ENCODE measurements at places on chromosomes 6 and 20.

DNA sequence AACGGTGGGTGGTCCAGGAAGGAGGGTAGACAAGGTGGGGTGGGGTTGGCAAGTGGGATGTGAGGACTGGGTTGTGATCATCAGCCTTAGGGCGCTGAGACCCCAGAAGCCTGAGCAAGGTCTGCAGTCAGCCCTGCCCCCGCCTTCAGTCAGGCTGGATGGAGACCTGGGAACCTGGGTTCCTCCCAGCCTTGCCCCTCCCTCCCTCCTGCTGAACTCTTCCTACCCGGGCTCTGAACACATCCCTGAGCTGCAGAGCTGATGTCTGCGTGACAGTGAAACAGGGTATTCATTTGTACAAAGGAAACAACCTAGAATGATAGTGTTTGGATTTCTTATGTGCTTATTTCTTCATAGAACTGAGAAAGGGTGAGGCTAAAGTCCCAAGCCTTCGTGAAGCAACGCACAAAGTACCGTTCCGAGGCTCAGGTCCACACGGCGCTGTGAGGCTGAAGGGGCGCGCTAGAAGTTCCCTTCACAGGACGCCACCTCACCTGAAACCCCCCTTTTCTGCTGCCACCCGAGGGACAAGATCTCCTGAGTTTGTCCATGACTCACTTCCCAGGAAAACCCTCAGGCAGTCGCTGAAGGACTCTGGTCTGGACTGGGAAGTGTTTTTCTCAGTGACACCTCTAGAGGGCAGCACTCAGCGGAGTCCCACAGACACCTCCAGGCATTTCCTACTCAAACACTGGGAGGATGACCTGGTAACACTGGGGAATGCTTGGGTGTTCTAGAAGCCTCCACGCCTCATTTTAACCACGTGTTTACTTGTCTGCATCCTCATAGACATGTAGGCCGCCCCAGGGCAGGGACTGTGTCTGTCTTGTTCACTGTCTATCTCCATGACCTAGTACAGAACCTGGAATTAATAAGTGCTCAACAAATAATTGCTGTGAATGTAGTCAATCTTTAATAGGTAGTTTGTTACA is 1.2 kb downstream of the GSTA5 start:
- DNase-seq = no peak

GRCh38 chr20:29298759-29299613 is 1958.5 kb upstream of the DEFB115 start:
- no peak for DNase-seq

DNA sequence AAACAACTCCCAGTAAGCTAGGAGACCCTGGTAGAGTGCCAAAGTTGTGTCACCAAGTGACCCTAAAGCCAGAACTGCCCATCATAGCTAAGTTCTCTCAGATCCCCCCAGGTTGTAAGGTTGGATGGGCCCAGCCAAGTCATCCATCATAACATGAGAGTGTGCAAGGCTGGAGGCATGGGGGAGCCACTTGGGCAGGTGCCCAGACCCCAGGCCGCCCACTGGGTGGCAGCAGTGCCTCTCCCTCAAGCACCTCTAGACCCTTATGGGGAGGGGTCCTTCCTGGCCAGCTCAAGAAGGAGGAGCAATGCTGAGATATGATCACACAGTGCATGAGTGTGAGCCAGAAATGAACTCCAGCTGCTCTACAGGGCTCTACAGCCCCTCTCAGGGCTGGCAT is 154.5 kb downstream of the MYLK4 start:
- DNase-seq = no peak

DNA sequence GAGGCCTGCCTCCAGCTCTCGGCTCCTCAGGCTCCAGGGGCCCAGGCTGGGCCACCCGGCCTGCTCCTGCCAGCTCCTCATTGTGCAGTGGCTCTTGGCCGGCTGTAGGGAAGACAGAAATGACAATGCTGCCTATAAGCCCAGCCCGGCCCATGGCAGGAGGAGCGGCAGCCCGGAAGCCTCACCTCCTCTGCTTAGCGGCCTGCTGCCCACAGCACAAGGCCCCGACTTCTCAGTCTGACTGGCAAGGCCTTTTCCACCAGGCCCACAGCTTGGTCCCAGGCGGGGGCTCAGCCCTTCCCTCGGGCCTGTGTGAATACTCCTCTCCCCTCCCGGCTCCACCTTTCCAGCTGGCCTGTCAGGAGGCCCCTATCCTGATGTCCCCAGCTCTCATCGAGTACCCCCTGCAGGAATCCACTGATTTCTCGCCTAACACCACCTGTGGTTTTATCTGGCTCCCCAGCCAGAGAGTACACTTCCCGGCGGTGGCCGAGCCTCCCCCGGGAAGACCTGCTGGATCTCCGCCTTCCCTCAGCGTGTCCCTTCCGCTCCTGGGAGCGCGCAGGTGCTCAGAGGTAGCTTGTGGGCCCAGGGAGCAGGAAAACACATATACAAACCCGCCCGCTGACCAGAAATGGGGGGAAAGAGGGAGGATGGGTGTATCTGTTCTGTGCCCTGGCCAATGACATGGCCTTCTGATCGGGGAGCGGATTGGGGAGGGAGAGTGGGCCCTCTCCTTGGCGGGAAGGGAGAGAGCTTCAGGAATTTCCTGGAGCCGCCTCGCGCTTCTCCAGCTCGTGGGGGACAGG is 963 bp downstream of the DDRGK1 start:
- DNase-seq = no peak

DNA sequence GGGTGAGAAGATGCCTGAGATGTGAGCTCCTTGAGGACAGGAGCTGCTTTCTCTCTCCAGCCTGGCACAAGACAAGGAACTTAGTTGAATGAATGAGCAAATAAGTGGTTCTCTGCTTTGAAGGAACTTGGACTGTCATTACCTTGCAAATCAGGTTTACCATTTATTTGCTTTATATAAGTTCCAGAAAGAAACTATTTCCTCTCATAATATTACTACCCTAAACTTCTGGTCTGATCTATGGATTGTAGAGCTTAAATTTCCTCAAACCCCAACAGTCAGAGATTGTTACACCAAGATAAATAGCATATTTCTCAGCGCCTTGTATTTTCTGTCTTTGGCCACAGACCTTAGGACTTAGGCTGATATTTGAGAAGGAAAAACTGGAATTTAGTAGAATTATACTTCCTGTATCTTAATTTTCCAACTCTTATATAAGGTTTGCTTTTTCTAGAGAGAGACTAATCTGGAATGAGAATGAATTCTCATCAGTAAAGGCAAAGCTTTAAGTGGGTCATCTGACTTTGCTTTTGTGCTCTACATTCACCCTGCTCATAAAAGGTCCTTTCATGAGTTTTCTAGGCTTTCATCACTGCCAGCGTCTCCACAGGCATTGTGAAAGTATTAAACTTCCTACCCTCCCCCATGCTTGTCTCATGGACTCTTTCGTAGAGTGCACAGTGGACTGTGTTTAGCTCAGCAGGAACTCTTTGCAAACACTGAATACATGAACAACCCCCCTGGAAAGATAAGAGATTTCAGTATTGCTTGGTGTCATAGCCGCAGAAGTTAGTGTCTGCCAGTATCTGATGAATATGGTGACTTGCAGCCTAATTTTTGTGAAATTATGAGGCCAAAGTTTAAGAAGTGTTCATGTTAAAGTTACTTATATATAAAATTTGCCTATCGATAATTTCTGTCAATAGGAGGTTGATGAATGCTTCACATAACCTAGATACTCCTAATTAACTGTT is 74.0 kb downstream of the PTPRA start:
- DNase-seq = peak; percentile 25

DNA sequence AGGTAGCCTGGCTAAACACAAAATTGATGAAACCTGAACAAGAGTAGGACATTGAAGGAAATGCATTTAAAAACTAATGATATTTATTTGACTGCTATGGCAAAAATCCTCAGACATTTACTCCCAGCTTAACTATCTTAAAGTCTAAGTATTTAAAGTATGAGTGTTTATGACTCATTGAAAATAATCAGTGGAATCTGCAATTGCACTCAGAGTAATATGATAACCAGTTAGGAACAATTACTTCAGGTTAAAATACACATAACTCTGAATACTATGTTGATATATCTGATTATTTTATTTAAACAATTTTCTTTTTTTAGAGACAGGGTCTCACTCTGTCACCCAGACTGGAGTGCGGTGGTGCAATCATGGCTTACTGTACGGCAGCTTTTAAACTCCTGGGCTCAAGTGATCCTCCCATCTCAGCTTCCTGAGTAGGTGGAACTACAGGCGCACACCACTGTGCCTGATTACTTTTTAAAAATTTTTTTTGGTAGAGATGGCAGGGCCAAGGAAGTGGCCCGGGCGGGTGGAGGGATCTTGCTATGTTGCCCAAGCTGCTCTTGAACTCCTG is 43.9 kb downstream of the FILIP1 start:
- no peak for DNase-seq

DNA sequence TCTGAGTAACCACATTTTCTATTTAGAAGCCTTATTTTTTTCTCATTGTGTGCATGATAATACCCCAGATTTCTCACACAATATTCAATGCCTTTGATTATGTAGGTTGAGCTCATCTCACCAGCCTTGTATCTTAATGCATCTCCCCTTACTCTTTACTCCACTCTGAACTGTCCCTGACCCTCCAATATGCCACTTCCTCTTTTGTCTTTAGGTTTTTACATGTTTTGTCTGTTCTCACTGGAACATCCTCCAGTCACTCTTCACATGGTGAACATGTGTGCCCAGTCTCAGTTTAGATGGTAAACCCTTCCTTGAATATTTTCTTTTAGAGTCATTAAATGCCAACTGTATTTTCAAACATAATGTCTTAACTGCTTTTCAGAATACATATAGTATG is 392.9 kb upstream of the IMPG1 start:
- DNase-seq = no peak

- no peak for DNase-seq
Observed at GRCh38 chr6:166472636-166473035, 89.9 kb upstream of the MPC1 start.

DNA sequence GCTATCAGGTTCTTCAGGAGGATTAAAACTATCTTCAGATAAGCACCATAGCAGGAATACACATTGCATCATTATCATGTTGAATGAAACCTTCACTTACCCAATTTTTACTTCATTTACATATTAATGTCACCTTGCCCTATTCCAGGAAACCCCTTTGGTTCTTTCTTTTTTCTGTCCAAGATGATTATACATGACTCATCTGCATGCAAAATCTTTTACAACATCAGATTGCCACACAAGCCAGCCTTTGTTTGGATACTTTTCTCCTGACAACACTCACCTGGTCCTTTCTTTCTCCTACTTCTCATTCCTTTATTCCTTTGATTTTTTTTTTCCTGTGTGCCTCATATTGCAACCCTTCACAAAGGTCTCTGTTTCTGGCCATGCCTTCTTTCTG is 200.5 kb upstream of the POU3F2 start:
- DNase-seq = no peak

DNA sequence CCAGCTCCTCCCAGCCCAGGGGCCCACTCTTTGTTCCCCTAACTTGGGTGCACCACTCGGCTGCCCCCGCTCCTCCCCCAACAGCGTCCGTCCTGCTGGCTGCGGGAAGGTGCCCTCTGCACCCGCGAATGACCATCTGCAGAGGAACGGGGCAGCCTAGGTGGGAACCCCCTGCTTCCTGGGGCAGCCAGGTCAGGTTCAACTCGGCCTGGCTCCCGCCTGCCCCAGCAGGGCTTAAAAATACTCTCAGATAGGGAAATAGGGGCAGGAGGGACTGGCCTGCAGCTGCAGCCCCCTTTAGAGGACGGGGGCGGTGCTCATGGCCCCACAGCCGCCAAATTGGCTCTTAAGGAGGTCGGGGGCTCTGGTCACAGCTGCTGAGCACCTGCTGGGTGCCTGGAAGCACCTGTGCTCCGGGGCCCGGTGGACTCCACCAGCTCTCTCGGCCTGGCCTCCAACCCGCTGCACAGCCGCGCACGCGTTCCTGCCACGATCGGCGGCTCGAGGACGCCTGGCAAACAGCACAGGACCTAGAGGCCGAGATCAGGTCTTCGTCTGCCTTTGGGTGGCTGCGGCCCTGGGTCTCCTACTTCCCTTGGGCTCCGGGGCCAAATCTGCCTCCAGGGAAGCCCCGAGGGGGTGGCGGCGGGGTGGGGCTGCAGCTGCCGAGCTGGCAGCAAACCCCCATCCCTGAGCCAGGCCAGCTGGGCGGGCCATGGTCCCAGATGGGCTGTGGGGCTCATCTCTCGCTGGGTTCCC is 700 bp upstream of the LAMA5 start:
- DNase-seq = no peak

Data from LNCaP clone FGC (cell line).